Body of pancreas (tissue), 4 donors: ENCODE measurements at places on chromosomes 5 and 9. TPM values are rescaled to one million over a fixed set of nuclear protein-coding genes. Genes with fewer than 3 reads are reported as not detected.

- no peaks in the 10 kb centered on the region for H3K36me3 ChIP-seq
- H3K4me1 ChIP-seq: peaks cover 8% of the 10 kb centered on the region
- H3K4me3 ChIP-seq: no peak overlapping the region
- H3K27me3 ChIP-seq: no peaks in the 10 kb centered on the region
- no peak overlapping the region for H3K27ac ChIP-seq
- DNase-seq: no peak
Measured at GRCh38 chr5:137901011-137901817, 12.0 kb downstream of the PKD2L2 start.

DNA sequence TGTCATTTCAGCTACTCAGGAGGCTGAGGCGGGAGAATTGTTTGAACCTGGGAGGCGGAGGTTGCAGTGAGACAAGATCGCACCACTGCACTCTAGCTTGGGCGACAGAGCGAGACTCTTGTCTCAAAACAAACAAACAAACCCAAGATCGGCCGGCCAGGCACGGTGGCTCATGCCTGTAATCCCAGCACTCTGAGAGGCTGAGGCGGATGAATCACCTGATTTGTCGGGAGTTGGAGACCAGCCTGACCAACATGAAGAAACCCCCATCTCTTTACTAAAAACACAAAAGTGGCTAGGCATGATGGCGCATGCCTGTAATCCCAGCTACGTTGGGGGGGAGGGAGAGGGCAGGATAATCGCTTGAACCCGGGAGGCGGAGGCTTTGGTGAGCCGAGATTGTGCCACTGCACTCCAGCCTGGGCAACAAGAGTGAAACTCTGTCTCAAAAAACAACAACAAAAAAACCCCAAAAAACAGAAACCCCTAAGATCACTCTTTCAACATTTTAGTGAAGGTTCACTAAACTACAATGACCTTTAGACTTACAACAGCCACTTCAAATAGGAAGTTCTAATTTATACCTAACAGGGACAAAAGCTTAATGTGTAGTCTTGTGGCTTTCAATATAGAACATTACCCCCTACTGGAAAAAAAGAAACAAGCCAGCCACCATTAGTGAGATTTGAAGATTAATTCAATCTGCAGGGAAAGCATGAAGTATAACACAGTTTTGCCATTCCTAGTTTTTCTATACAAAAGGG is 7.0 kb downstream of the HSPA9 start:
- H3K4me3 ChIP-seq: no peak overlapping the region
- H3K36me3 ChIP-seq: peaks cover 50% of the 10 kb centered on the region
- peaks cover 6% of the 10 kb centered on the region for H3K4me1 ChIP-seq
- H3K27me3 ChIP-seq: no peaks in the 10 kb centered on the region
- no peak overlapping the region for H3K27ac ChIP-seq
- no peak for DNase-seq

DNA sequence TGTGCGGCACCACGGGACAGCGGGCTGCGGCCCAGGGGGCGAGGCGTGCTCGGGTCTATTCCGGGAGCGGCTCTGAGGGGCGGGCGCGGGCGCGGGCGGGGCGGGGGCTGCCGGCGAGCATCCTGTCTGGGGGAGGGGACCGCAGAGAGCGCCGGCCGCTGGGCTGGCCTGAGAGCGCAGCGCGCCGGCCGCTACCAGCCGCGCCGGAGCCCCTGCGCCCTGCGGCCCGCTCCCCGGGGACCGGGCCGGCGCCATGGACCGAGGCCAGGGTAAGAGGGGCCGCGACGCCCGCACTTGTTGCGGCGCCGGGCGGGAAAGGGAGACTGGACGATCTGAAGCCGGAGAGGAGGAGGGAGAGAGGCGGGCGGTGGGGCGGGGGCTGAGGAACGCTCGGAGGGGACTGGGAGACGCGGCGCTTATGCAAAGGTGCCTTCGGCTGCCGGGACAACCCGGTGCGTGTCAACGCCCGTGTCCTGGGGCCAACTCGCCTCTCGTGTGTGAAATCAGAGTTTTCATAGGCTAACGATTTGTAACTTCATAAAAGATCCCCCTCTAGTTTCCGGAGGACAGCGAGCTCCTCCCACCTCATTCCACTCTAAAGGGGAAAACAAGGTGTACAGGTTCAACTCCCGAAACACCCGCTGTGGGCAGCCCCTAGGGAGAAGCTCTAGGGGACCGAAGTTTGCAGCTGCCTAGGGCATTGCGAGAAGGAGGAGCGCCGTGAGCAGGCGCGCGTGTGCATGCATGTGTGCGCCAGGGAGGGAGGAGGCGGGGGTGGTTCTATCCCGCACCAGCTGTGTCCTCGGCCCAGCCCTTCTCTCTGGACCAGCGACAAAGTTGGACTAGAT is at the start of gene AFAP1L1:
AFAP1L1 (plus strand) TSS at position 144 of the 848 bp plus-strand sequence; CDS start at position 254, 110 bp downstream.
- peak; percentile 39 for DNase-seq
- peak within 1 kb of the TSS; percentile 13 for H3K4me3 ChIP-seq
- H3K27ac ChIP-seq: no peak within 1 kb of the TSS

- DNase-seq: no peak
- peaks cover 2% of the 10 kb centered on the region for H3K4me1 ChIP-seq
- H3K27me3 ChIP-seq: peaks cover 3% of the 10 kb centered on the region
- H3K27ac ChIP-seq: no peak overlapping the region
Measured at GRCh38 chr5:107469485-107470294, 201.0 kb downstream of the EFNA5 start.

DIPK1B gene
- 25.7 TPM for total RNA-seq

HSPA9 gene
- total RNA-seq: 79.8 TPM

DNA sequence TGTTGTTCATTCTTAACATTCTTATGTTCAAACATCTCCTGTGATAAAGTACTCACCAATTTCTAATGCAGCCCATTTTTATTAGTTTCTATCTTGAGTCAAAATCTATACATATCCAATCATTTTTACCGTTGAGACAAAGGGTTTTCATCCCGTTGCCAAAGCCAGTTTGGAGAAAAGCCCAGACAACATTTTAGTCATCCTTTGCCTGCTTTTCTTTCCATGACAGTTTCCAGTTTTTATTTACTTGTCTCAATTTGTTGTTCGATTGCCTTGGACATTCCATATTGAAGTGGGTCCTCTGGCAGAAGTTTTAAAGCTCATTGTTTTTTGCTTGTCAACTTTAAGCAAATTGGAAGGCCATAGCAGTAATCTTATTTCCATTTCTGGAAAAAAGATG is 123.9 kb downstream of the RAB3C start:
- H3K27me3 ChIP-seq: no peaks in the 10 kb centered on the region
- H3K27ac ChIP-seq: no peak overlapping the region
- no peak overlapping the region for H3K4me3 ChIP-seq
- DNase-seq: no peak
- H3K4me1 ChIP-seq: no peaks in the 10 kb centered on the region

GRCh38 chr9:79664375-79664831 is 92.6 kb downstream of the TLE4 start:
- H3K4me1 ChIP-seq: peaks cover 3% of the 10 kb centered on the region
- H3K36me3 ChIP-seq: no peaks in the 10 kb centered on the region
- no peaks in the 10 kb centered on the region for H3K27me3 ChIP-seq
- no peak overlapping the region for H3K4me3 ChIP-seq
- DNase-seq: no peak

GRCh38 chr5:14577079-14577725 is 4.4 kb upstream of the OTULINL start:
- H3K27me3 ChIP-seq: no peaks in the 10 kb centered on the region
- no peak overlapping the region for H3K4me3 ChIP-seq
- H3K27ac ChIP-seq: no peak overlapping the region

DNA sequence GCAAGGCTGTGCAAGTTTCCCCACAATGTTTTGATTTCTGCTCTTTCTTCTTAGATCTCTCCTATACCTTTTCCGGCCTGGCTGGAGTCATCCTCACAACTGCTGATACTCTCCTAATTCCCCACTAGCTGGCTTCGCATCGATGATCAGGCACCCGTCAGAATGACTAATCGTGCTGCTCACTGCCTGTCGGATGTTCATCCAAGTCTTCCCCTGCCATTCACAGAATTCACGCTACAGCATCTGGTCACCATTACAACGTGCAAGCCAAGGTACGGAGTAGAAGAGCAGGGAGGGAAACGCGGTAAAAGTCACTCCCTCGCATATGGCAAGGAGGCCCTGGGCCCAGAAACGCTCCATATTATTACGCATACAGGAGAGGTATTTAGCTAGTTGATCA is 35.1 kb downstream of the CDH10 start:
- no peak for DNase-seq
- H3K4me3 ChIP-seq: no peak overlapping the region
- no peaks in the 10 kb centered on the region for H3K27me3 ChIP-seq
- H3K36me3 ChIP-seq: no peaks in the 10 kb centered on the region
- no peak overlapping the region for H3K27ac ChIP-seq

SLC28A3 gene
- total RNA-seq: 8.0 TPM

DNA sequence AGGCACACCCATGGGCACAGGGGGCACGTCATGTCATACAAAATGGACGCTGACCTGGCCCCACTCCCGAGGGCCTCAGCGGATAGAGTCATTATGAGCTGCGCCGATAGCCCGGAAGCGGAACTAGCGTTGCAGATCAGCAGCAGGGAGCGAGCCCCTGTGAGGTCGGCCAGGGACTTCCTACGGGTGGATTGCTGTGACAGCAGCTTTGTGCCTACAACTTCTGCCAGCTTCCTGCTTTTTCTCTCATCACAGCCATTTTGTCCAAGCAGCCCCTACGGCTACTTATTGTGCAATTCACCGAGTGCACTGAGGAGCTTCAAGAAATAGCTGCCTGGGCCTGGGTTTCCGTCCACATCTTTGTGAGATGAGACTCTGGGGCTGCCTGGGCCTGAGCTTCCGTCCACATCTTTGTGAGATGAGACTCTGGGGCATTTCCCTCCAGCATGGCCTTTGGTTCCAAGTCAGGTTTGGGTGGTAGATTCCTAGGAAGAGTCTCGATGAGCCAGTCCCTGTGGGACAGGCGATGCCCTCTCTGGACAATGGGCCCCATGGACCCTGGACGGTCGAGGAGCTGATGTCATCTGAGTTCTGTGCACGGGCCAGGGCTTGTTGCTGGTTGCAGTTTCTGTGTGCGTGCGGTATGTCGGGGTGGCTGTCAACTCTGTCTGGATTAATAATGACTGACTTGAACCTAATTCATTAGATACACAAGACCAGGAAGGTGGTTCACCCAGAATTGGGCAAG is 67.0 kb upstream of the GNE start:
- no peaks in the 10 kb centered on the region for H3K36me3 ChIP-seq
- DNase-seq: no peak
- no peak overlapping the region for H3K27ac ChIP-seq
- H3K4me1 ChIP-seq: peaks cover 5% of the 10 kb centered on the region

GRCh38 chr9:88593537-88594185 is 58.7 kb downstream of the NXNL2 start:
- H3K4me1 ChIP-seq: no peaks in the 10 kb centered on the region
- no peak overlapping the region for H3K4me3 ChIP-seq
- no peak overlapping the region for H3K27ac ChIP-seq

GRCh38 chr5:57082441-57083067 is 91.3 kb upstream of the GPBP1 start:
- no peak overlapping the region for H3K27ac ChIP-seq
- H3K36me3 ChIP-seq: no peaks in the 10 kb centered on the region
- H3K27me3 ChIP-seq: no peaks in the 10 kb centered on the region

DNA sequence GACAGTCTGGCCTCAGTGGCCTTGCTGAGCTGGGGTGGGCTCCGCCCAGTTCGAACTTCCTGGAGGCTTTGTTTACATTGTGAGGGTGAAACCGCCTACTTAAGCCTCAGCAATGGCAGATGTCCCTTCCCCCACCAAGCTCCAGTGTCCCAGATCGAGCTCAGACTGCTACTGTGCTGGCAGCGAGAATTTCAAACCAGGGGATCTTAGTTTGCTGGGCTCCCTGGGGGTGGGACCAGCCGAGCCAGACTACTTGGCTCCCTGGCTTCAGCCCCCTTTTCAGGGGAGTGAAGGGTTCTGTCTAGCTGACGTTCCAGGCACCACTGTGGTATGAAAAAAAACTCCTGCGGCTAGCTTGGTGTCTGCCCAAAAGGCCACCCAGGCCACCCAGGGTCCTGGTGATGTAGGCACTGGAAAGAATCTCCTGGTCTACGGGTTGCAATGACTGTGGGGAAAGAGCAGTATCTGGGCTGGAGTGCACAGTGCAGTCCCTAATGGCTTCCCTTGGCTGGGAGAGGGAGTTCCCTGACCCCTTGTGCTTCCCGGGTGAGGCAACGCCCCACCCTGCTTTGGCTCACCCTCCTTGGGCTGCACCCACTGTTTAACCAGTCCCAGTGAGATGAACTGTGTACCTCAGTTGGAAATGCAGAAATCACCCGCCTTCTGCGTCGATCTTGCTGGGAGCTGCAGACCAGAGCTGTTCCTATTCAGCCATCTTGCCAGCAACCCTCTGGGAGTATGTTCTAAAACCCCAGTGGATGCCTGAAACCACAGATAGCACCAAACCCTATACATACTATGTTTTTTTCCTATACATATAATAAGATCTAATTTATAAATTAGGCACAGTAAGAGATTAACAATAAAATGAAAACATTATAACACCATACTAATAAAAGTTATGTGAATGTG is 95.5 kb downstream of the TMEM161B start:
- no peaks in the 10 kb centered on the region for H3K27me3 ChIP-seq
- H3K4me1 ChIP-seq: no peaks in the 10 kb centered on the region
- no peak for DNase-seq
- no peak overlapping the region for H3K27ac ChIP-seq

CDKN2B-AS1 gene
- 0.26 TPM for total RNA-seq

SPOUT1 gene
- total RNA-seq: 16.2 TPM

HABP4 gene
- 12.5 TPM for total RNA-seq

NPR2 gene
- total RNA-seq: 20.1 TPM

NTRK2 gene
- 20.5 TPM for total RNA-seq

CCDC69 gene
- total RNA-seq: 44.8 TPM

DNA sequence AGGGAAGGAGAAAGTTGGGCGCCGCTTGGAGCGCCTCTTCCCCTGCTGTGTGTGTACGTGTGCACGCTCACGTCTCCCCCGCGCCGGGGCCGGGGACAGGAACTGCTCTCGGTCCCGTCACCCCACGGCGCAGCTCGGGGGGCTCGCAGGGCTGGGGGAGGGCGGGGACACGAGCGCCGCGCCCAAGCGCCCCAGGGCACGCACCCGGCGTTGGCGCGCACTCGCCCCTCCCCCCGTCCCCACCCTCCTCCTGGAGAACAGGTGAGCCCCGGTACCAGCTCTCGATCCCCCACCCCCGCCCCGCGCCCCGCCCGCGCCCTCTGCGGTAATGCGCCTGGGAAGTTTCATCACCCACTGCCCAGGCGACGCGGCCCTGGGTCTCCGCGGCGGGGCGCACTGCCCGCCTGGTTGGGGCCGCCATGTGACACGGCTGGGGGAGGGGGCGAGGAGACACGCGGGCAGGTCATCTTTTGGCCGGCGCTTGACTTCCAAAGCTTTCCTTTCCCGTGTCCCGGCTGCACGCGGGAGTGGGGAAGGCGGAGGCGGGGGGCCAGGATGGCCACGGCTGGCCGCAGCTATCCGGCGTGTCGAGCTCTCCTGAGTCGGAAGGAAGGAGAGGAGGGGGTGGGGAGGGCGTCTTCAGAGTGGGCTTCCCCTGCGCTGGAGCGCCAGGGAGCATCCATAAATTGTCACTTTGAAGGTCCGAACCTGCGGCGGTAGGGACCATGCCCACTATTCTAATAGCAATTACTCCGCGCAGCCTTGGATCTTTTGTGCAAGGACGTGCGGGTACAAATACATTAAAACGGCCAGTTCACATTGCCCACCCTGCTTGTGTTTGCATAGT is 1.5 kb upstream of the STC2 start:
- H3K4me1 ChIP-seq: peaks cover 52% of the 10 kb centered on the region
- peak; percentile 73 for DNase-seq
- H3K27ac ChIP-seq: peak overlapping the region; percentile 80
- no peaks in the 10 kb centered on the region for H3K27me3 ChIP-seq
- peak overlapping the region; percentile 2 for H3K4me3 ChIP-seq
